A549 treated with GW870086 at 1 μM for 4 hours (cell line): ENCODE measurements at places on chromosomes 12 and 14. TPM values are rescaled to one million over a fixed set of nuclear protein-coding genes. Genes with fewer than 3 reads are reported as not detected.

Gene GTF2H3
- 22.2 to 47.0 TPM (median 28.8 TPM) in 5 replicates for total RNA-seq

Gene PKP2
- 4.9 to 6.1 TPM (median 5.8 TPM) in 5 replicates for total RNA-seq

Gene PTPRO
- 0.03 to 0.14 TPM in 2 of 5 replicates, not detected in the others for total RNA-seq

Gene SLCO1A2
- total RNA-seq, result 0.29 TPM in 1 of 5 replicates, not detected in the others

Gene GLT1D1
- not detected in 5 replicates for total RNA-seq

Gene PSMC6
- total RNA-seq, result 79.8 to 110 TPM (median 86.4 TPM) in 5 replicates

Gene ADAMTS20
- not detected in 5 replicates for total RNA-seq
